HuH-7.5 (cell line): ENCODE measurements at places on chromosomes 7 and 10.

DNA sequence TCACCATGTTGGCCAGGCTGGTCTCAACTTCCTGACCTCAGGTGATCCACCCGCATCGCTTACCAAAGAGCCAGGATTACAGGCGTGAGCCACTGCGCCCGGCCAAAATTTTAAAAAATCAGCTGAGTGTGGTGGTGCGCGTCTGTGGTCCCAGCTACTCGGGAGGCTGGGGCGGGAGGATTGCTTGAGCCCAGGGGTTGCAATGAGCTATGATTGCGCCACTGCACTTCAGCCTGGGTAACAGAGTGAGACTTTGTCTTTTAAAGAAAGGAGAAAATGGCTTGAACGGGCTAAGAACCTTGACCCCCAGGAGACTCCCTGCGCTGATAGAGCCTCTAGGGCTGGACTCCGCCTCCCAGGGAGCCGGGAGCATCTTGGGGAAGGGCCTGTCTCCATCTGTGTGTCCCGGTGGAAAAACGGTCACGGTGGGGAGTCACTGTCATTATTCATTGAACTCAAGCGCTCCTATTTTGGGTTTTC, 760 bp upstream of the KCTD7 start:
- no peak for DNase-seq

- no peak for DNase-seq
Observed at GRCh38 chr7:29078311-29079260, 67.8 kb downstream of the CPVL start.

DNA sequence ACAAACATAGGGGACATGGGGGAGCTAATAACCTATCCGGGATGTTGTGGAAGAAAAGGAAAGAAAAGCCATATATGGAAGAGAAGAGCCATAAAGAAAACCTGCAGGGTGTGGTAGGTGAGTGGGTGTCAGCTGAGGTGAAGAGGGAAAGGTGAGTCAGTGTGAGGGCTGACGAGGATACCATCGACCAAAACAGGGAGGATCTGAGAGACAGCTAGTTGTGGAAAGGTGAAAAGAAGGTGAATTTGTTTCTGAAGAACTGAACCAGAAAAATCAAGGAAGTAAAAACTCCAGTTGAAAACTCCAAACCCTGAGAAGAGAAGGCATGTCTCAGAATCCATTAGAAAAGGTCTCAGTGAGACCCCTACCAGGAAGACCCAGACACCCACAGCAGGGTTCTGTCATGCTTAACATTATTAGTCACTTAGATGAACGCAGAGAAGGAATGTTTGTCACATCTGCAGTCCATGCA, 4.1 kb downstream of the BLNK start:
- no peak for DNase-seq

GRCh38 chr10:86207226-86207625, 159.4 kb downstream of the GRID1 start:
- no peak for DNase-seq

DNA sequence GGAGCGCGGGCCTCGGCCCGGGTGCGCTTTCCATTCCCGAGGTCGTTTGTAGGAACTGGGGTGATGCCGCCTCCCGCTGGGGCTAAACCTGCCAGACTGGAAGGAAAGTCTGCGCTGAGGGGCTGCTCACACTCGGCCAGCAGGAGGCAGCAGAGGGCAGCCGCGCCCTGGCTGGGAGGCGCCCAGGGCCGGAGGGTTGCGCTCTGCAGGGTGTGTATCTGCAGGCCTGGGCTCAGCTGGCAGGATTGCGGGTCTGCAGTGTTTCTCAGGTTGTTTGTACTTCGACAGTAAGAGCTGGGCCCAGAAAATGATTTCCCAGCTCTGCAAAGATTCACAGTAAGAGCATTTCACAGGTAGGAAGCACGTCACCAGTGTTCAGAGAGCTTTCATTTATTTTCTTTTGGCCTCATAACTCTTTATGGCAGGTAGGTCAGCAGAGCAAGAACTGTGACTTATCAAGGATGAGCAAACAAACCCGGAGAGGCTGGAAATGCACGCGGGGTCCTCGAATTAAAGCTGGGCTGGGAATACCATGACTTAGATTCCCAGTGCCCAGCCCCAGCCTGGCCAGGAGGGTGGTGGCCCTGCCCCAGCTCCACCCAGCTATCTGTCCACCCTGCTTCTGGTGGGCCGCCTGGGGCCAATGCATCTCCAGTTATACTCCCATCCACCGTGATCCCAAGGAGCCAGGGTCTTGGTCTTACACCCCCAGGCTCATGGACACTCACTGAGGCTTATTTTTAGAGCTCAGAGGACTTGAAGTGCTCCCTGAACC, 15.2 kb upstream of the PPP2R2D start:
- peak; percentile 68 for DNase-seq

DNA sequence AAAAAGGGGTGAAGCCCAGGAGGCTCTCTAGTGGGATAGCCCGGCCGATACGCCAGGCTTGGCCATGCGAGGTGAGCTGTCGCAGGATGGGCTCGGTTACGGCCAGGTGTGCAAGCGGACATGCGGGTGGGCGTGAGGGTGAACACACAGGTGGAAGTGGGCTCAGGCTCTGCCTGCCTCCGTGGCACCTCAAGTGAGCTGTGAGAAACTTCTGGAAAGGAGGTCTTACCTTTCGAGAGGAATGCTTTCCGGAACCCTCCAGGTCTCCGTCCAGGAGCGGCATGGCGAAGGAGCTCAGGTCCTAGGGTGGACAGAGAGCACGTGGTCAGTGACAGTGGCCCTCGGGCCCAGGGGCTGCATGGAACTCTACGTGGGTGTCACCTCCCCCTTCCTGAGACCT, 90.7 kb downstream of the PRKAG2 start:
- no peak for DNase-seq

DNA sequence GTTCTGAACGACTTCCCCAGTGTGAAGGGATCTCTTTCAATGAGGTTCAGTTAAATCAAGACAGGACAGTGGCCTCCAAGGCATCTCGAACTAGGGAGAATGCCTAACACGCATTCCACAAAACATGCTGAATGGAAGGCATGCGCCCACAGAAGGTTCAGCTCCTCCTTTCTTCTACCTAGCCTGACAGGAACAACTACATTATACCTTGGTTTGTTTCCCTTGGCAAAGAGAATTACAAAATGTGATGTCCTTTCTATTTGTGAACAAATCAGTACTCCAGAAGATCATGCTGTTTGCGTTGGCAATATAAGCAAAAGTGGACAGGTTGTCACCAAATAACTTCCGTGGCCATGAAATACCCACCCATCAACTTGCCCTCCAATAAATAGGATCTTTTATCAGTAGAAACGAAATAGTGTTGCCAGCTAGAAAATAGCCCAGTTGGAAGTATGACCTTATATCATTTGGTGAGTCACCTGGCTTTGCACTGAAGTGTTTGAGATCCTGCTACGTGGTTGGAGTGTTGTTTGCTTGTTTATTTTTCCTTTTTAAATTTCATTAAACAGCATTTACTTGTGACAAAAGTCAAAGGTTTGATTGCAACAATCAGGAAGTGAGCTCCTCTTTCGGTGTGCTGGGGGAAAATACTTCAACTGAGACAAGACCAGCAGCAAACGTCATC, 117.0 kb upstream of the FAM204A start:
- DNase-seq: no peak

DNA sequence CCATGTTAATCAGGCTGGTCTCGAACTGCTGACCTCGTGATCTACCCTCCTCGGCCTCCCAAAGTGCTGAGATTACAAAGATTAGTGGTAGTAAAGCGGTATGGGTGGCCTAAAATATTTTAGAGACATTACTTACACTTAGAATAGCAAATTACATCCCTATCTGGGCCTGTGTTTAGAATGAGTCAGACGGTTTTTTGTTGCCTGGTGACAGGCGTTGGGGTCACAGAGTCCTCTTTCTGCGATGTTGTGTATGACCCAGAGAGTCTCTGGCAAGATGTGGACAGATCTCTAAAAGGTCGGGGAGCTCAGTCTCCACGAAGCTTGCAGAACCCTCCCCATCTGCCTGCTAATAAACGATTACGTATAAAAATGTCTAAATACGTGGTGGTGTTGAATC, 39.6 kb upstream of the PRKCQ start:
- DNase-seq: no peak

- peak; percentile 9 for DNase-seq
Observed at GRCh38 chr7:111953611-111954010, 252.6 kb downstream of the DOCK4 start.

DNA sequence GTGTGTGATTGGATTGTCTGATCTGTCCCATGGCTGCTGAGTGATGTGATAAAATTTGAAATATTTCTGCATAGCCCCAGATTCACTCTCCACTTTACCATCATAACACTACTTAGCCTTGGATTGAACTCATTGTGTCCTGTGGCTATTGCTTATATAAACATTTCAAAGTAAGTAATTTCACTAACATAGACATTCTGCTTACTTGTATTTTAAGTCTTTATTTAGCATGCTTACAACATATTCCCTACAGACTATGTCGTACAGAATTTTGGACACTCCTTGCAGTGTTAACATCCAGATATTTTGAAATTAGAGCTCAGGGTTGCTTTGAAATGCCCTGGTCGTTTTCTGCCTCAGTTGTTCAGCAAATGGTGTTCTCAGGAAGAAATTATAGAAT, 117.6 kb downstream of the LRRC4 start:
- no peak for DNase-seq

GRCh38 chr7:148567524-148567923, 23.0 kb upstream of the C7orf33 start:
- DNase-seq: no peak

- DNase-seq: no peak
Observed at GRCh38 chr7:68304536-68304935, 1293.7 kb upstream of the AUTS2 start.

DNA sequence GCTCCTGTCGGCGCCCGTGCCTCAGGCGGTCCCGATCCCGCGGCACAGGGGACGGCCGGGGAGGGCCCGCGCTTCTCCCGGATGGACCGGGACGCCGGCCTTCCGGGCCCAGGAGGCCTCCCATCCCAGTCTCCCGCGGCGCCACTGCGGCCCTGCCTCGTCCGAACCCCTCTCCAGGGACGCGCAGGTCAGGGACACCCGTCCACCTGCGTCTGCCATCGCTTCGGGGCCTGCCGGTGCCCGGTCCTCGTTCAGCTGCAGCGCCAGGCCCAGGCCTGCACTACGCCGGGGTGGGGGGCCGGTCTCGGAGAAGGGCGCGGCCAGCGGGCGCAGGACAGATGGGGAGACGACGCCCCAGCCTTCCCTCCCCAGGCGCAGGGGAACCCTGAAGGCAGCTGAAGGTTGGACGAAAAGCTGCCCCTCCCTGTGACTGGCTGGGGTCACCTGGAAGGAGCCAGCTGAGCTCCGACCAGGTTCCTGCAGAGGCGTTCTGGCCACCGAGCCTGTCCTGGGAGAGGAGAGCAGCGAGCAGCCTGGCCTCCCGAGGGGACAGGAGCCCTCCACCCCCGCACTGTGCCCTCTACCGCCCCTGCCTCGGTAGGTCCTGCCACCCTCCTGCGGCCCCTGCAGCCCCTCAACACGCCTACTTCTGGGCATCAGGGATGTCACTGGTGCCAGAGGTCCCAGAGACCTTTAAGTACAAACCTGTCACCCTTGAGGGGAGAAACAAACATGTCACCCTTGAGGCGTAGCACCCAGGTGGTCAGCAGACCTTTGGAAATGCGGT, 84.3 kb downstream of the LANCL2 start:
- no peak for DNase-seq

- no peak for DNase-seq
Observed at GRCh38 chr7:47512481-47513176, 69.3 kb downstream of the TNS3 start.

DNA sequence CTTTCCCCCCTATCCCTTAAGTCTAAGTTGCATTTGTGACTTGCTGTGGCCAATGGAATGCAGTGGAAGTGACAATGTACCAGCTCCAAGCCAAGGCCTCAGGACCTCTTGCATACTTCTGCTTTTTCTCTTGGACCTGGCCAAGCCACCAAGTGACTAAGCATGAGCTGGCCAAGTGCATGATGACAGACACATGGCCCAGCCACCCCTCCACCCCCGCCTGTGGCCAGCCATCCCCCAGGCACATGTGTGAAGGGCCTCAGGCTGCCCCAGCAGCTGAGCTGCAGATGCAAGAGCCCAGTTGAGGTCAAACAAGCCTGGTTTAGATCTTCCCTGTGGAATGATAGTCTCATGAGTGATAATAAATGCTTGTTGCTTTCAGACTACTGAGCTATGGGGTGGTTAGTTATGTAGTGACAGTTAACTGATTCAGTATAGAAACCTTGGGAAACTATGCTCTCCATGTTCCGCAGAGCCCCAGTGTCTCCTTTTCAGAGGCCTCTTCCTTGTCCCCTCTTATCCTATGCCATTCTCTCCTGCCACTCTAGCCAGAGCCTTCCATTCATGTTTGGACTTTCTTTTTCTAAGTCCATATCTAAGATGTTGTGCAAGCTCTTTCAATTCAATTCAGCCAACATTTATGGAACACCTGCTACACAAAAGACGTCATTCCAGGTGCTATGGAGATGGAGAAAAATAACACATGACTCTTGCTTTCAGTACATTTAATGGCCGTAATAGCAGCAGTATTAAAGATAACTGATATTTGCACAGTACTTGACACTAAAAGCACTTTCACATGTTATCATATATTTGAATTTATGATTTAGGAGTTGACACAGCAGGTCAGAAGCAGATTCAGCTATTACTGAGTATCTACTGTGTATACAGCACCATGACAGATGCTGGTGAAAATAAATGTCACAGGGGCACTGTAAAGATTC, 55.5 kb upstream of the LOXL4 start:
- DNase-seq: no peak

DNA sequence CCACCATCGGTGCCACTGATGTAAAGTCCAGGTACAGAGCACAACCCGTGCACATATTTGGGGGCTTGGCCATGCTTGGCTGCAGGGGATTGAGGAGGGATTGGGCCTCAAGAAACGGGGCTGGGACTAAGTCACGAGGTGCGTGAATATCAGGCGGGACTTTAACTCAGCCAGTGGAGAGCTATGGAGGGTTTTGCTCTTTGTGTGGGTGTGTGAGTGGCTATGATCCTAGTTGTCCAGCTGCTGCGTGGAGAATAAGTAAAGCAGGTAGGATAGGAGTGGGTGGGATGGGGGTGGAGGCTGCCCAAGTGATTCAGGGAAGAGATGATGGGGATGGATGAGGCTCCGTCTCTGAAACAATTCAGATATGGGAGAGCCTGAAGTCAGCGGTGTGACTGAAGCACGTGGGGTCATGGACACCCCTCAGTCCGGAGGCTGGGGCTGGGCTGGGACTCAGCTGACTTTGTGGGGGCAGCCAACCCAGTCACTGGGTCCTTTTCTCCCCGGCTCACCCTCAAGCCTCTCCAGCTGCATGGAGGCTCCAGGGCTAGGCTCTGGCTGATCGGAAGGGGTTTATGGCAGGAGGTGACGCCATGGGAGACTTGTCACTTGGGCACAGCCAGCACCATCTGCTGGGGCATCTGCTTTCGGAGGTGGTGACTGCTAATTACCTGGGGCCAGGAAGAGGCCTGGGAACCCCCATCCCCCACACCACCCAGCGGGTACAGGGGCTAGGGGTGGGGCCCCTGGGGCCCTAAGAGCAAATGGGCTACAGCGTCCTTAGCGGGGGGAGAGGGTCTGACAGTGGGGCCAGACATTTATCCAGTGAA, 1.7 kb upstream of the LFNG start:
- no peak for DNase-seq

DNA sequence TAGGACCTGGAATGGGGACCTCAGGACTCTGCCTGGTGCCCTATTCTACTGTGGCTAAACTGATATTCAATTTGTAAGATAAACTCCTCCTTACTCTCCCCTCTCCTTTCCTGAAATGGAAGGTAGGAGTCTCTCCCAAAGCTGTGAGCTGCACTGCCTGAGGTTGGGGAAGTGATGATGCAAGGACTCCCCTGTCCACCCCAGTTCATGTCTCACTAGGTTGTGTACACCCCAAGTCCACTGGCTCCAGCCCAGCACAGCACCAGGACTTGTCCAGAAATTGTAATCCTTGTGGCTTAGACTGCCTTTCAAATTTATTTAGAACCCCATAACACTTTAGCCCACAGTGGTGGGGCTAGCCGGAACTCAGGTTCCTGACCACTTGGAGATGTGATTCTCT, 247.2 kb upstream of the CTBP2 start:
- no peak for DNase-seq
